CD4-positive, CD25-positive, alpha-beta regulatory T cell (primary cell): ENCODE measurements at places on chromosomes 5 and 9.

GRCh38 chr9:114972510-114973136, 42.2 kb upstream of the TNFSF8 start:
- no peak for DNase-seq

DNA sequence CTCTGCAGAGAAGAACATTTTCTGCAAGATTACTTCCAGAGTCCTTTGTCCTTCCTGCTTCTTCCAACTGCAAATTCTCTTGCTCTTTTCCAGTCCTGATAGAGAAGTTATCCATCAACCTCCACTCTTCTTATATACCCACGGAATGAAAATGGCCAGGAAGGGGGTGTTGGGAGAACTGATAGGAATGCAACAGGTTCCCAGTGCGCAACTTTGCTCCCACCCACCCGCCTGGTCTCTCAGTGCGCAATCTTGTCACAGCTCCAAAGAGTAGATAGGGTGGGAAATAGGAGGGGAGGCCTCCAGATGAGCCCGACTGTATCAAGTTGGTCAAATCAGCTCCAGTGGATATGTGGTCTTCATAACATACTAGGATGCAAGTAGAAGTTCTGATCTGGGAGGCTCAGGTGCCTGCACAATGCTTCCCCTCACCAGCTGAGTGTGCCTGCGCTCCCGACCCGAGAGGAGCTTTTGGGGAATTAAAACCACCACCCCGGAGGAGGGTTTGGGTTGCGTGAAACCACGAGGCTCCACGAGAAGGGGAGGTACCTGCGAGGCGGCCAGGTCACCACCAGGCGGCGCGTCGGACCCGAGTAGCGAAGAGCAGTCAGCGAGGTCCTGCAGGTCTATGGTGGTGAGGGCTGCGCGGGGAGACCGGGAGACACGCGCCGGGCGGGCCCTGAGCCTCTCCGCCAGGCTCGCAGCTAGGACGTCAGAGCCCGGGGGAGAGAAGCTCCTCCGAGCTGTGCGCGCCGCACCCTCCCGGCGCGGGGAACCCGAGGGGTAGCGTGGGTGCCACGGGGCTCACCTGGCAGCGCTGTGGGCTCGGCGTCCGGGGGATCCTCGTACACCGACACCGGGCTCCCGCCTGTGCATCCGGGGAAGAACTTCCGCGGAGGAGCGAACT, 835 bp downstream of the MCIDAS start:
- no peak for DNase-seq

DNA sequence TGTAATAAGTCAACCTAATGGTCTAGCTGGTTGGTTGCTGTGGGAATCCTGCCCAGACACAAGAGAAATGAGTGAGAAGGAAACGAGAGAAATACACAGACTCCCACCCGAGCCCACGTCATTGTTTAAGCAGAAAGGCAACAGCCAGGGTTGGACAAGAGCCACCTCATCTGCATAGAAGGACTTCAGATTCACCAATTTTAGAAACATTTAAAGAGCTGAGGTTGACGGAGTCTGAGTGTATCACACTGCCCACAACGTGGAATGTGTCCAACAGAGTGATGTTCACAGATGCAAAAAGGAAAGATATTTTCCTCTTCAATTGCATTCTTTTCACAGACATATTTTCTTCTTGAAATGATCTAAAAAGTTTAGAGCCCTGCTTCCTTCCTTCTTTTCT, 349.5 kb downstream of the AGTPBP1 start:
- no peak for DNase-seq

DNA sequence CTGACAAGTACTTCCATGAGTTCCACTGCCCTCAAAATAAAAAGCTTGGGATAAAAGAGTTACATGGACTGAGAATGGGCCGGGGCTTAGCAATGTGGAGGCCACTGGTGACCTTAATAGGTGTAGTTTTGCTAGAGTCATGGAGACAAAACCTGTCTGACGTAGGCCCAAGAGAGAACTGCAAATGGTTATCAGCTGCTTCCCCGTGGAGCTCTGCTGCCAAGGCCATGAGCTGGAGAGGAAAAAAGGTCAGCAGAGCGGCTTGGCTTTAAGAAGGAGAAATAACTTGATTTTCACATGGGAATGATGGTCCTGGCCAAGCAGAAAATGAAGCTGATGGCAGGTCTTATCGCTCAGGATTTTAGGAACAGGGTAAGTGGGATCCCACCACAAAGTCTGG, 3.7 kb upstream of the SURF6 start:
- DNase-seq, result no peak

DNA sequence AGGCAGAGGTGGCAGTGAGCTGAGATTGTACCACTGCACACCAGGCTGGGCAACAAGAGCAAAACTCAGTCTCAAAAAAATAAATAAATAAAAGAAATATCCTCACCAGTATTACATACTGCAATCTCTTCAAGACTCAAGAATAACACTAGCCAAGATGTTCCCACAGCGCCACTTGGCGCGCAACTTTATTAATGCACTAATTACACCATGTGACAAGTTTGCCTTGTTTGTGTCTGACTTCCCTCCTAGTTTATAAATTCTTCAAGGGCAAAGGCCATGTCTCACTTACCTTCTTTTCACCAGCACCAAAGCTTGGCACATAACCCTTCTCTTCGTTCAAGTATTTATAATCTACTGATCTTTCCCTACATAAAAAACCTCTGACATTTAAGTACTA, 4.8 kb downstream of the SKP1 start:
- no peak for DNase-seq

GRCh38 chr5:64595031-64595855, 89.4 kb downstream of the RGS7BP start:
- DNase-seq, result no peak

GRCh38 chr5:140145818-140146522, 20.2 kb downstream of the IGIP start:
- peak; percentile 46 for DNase-seq

DNA sequence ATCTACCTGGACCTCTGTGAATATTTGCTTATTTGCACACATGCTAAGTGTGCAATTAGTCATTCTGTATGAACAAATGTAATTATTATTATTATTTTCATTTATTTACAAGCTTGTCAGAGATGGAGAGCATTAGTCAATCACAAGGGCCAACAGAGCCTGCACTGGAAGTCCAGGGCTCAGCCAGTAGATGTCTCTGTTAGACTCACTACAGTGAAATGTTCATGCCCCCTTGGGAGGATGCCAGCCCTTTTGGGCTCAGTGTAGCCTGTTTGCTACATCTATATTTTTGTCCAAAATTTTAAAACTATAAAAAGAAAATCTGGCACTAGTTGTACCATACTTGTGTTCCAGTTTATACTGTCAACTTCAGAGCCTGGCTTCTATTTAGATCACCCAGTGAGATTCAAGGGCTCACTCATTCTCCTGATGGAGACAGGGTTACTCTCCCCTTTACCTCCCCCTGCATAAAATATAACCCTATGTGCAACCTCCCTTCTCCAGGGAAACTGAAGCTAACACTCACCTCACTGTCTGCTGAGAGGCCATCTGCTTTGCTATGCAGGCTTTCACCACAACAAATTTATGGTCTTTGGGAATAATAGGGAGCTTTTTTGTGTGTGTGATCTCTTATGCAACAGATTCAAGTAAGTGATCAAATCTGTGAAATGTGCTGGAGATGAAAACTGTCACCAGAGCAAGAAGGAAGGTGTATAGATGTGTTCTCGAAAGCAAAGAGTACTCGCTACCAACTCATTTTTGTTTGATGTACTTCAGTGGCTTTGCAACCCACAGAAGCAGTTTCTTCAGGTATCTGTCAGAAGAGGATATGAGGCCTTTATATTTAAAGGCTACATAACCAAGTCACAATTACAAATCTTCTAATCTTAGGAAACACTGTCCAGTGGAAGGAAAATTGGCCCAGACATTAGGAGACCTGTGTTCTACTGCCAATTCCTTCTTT, 99.9 kb upstream of the TLE4 start:
- peak; percentile 17 for DNase-seq

DNA sequence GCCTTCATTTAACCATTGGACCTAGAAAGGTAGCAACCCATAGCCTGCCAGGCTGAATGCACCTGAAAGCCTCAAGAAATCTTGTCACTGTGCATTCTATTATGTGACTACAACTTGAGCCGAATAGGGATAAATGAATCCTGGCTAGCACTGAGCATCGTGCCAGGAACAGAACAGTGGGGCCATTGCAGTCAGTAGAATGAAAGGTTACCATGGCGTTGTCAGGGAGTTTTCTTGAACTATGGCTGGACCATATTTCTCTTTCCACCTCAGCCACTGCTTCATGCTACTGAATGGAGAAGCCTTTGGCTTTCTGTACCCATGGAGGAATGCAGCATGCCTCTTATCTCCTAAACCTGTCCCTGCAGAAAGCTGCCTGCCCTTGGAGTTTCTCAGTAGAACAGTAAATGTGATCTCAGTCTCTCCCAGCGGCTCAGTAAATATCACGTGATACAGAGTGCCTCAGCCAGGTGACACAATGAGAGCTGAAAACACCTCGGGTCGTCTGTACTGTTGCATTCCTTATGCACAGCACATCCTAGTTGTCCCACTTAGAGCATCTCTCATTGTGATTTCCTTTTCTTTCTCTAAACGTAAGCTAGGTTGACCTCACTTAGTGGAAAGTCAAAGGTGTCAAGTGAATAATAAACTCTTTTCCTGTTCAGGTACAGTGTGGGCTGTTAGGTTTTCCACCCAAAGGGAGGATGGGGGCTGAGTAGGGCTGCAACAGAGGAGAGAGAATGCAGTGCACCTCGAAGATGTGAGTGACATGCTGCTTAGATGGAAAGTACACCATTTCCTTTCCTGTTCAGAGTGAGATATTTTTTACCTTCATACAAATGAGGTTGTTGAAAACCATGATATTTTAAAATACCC, 115.3 kb downstream of the MACIR start:
- DNase-seq, result no peak

GRCh38 chr5:140166911-140167310, 8.1 kb upstream of the CYSTM1 start:
- no peak for DNase-seq

DNA sequence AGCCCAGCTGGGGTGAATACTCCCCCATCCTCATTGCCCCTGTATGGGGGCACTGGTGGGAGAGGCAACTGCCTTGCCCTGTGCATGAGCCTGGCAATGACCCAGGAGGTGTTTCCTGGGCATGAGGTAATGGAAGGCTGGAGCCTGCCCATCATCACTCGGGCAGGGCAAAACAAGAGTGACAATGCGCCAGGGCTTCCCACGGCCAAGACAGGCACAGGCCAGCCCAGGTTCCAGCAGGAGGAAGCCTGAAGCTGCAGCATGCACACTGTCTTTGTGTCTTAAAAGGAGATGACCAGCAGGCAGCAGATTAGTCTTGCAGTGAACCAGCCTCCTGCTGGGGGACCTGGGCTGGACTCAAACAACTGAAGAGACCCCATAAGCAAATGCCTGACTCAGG, 92.2 kb upstream of the SMIM23 start:
- DNase-seq, result no peak

GRCh38 chr5:141402553-141403243, at the start of gene PCDHGA9:
PCDHGA9 (plus strand) TSS chr5:141402778; CDS start chr5:141402953, 175 bp downstream.
- no peak for DNase-seq

GRCh38 chr5:159286420-159287035, 23.4 kb downstream of the UBLCP1 start:
- DNase-seq, result peak; percentile 58

DNA sequence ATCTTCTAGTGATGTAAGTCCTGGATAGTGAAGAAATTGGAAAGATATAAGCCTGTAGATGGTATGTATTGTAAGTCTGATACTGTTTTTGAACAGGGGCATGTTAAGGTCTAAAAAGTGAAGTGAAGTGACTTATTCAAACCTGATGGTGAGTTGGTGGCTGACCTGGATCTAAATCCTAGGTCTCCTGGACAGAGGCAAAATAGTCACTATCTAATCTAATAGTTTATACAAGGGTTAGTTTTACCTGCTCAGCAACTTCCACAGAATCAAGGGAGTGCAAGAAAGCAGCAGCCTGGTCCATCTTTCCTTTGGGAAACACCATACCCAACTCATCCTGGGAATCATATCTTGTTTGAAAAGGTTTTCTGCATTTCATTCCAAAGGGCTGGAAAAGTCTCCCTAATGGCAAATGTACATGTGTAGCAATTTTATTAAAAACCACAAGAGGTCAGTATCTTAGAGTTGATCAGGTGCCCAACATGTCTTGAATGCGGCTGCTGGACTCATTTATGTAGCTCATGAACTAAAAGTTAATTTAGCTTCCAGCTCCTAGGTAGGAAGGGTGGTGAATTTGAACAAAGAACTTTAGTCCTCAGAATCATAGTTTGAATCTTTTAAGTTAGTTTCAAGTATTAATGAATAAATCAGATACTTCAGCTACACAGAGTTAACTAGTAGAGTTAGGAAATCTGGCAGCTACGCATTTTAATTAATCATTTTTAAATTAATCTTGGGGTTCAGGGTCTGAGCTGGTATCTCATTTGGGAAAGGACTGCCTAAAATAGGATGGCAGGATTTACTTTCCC, 26.0 kb downstream of the SKP2 start:
- DNase-seq, result no peak

GRCh38 chr9:75927356-75927755, 36.9 kb downstream of the PCSK5 start:
- DNase-seq, result no peak

GRCh38 chr5:39022151-39022550, 52.0 kb downstream of the RICTOR start:
- DNase-seq, result no peak

DNA sequence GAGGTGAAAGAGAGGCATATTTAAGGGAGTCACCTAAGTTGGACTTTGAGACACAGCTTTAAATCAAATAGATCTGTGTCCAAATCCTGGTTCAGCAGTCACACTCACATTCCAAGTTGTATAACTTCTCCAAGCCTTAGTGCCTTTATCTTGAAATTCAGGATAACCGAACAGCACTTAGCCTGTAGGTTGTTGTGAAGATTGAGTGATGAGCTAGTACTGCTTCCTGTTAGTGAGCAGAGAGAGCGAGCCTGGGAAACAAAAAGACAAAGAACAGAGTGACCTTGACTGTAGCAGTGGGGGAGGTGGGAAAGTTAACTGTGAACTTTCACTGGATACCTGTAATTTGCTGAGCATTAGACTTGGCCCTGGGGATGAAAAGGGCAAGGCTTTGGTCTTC, 22.4 kb downstream of the MAML1 start:
- peak; percentile 37 for DNase-seq
